ENCODE measurements at places on chromosomes 2 and 18.

DNA sequence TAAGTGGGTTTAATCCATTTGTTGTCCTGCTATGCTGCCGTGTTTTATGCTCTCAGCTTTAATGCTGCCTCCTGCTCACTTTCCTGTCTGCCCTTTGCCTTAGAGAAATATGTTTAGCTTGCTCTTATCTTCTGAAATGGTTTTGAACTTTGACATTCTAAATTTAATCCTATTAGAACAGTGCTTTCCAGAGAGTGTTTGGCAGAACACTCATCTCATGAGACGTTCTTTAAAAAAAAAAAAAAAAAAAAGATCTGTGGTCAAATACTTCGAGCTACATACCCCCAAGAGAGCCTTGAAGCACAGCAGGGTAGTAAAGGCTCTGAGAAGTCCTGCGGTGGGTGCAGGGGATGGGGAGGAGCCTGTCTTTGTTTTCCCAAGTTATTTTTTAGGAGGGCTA is 161.3 kb downstream of the SPP2 start:
- DNase-seq = no peak

DNA sequence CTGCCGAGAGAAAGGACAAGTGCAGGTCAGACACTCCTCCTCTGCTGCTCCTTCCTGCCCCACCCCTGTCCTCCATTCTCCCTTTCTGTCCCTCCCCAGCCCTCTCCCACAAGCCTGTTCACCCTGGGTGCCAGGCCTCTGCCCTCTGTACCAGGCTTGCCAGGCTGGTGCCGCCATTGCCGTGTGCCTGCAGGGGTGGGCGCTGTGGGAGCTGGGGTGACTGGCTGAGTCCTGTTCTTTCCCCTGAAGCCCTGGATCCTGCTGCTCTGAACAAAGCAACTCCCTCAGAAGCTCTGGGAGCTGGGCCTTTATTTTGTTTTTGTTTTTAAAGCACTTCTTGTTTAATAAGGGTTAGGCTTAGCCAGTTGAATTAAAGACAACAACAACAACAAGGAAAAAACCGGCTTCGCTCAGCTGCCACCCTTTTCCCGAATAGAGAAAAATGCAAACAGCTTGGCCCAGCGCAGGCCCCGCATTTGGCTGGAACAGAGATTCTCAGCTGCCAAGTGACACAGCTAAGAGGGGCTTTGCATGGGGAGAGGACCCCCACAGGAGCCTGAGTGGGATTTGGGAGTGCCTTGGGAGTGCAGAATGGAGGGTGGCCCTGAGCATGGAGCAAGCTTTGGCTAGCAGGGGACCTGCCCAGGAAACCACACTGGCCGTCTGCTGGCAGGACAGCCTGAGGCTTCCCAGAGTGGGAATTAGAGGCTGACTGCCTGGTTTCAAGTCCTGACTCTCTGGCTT is 9.1 kb downstream of the PCARE start:
- DNase-seq = no peak

DNA sequence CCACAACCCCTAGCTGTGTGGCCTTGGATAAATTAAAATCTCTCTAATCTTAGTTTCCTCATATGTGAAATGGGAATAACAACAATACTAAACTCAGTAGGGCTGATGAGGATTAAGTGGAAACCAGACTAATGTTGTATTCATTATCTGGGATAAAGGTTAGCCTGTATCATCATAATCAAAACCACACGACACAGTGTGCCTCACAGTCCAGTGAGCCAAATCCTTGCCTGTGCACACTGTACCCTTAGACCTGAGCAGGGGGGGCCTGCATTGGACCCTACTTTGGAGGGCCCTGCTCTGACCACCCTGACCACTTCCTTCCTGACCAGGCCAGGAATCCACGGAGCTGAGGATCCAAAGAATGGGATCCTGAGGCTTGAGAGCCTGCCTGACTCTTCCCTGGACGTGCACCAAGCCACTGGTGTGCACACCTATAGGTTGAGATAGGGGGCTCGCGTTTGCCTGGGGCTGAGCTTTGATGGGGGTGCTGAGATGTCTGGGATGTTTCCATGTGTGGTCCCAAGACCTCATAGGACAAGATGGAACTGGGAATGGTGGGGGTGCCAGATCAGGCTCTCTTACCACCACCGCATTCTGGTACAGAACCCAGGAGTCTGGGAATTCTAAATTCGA is 69.7 kb downstream of the TGOLN2 start:
- DNase-seq = no peak

GRCh38 chr2:38701542-38701941 is 35.6 kb downstream of the GALM start:
- DNase-seq = no peak

DNA sequence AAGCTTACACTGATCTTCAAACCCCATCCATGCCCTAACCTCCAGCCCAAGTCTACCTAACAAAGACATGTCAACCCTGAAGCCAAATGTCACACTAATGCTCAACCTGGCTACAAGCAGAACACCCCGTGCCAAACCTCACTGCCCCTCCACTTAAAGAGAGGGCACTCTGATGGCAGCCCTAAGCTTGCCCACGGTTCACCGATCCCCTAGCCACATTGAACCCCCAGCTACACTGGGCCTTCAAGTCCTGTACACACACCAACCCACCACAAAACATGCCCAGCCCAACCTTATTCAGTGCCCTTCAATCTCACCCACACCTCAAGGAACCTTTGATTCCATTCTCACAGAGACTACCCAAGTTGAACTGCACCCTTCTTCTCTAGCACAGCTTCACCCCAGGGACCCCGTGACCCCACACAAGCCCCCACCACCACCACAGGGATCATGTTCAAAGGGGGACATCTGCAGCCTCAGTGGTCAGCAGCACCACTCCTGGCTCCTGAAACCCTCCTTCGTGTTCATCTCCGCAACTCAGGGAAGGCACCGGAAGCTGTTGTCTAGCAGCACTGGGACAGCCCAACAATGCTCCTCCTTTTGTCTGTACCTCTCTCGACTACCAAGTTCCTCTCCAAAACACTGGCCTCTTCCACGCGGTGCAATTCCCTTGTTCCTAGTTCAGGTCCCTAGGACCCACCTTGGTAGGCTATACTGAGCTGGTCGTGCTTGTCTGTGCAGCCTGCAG is 218.8 kb downstream of the CYP26B1 start:
- no peak for DNase-seq

GRCh38 chr2:30113617-30114293 is 33.1 kb upstream of the YPEL5 start:
- no peak for DNase-seq

All from stimulated activated effector memory CD8-positive, alpha-beta T cell treated with anti-CD3 and anti-CD28 coated beads, Interleukin-12 subunit alpha, Interleukin-12 subunit beta, amount 100 ng/mL, for 72 hours (primary cell).